ENCODE measurements at places on chromosomes 16 and 17. TPM values are rescaled to one million over a fixed set of nuclear protein-coding genes. Genes with fewer than 3 reads are reported as not detected.

DNA sequence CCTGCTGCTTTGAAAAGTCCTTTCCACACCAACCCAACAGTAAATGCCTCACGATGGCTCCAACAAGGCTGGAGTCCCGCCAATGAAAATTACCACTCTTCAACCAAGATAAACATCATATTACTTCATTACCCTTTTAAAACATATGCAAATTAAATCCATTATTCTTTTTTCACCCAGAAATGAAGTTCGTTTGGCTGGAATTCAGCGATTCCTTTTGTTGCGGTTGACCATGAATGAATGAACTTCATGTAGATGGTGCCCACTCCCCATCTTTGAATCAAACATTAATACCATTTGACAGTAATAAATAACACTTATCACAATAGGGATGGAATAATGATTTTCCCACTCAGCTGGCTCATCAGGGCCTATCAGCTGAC is 211.5 kb upstream of the TOX3 start:
- DNase-seq = no peak

DNA sequence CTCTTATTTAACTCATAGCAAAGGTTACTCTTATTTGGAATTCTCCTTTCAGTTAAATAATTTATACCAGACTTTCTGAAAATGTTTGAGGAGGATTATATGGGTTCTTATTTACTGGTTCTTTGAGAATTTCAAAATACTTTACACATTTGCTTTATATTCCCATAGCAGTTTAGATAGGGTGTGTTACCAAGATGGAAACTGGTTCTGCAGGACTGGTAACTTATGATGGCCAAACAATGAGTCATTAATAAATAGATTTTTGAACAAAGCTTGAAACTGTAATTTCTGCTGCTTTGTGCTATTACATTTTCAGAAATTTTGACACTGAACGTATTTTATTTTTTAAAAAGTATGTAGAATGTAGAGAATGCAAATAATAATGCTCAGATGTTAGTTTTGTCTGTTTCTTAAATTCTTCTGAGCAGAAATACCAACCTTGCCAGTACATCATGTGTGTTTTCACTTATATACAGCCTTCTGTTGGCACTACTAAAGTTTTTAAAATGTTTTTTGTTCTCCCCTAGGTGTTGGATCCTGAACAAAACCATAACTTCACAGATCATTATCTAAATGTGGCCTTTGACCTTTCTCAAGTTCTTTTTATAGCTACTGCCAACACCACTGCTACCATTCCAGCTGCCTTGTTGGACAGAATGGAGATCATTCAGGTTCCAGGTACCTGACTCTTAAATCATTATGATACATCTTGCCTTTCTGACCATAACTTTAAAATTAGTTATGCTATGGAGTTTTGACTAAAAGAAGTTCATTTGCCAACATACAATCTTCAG is 48.3 kb upstream of the ABCC11 start:
- DNase-seq = no peak

DNA sequence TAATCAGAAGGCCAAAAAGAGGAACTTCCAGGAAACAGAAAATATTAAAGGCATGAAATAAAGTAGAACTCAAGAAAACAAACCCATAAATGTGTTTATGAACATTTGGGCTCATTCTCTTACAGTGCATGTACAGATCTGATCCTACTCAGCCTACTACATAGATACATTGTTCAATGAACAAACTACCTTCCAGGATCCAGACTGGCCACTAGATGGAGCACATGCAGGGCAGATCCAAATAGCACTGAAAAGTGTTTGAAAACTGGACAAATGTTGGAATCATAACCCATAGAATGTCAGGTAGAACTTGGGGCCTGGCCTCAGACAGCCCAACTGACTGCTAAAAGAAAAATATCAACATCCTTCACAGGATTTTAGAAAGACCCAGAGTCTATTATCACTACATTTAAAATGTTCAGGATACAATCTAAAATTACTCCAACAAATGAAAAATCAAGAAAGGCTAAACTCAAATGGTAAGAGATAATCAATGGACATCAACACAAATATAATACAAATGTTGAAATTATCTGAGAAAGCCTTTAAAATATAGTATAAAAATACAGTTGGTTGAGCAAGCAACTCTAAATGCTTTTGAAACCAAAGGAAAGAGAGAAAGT is 122.4 kb upstream of the NUDT7 start:
- no peak for DNase-seq

DNA sequence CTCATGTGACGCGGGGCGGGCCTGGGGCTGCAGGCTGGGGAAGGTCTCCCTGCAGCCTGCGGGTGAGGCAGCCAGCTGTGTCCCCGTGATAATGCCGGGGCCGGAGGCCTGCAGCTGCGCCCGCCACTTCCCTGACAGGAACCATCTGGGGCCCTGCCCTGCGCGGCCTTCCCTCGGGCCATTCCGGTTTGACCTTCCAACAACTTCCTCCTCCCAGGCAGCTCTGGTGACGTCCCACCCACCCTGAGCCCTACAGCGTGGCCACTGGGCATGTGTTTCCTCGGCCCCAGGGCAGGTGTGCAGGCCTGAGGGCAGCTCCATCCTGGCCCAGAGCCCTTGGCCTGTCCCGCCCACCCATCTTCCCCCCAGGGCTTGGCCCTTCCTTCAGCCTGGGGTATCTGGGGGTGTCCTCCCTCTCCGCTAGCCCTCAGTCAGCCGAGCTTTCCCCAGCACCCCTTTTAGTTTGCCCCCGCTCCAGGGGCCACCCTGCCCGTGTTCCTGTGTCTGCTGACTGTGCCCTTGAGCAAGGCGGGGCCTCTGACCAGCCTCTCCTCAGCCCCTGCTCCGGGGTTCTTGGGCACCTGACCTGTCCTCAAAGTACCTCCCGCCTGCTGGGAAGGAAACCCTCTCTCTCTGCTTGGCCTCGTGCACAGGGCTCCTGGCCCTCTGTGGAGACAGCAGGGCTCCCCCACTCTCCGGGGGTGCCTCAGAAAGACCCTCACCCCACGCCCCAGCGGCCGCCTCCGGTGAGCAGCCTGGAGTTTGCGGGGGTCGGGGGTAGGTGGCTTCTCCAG is at the start of gene CBFA2T3:
Gene CBFA2T3 (minus strand): TSS at position 190 of the 794 bp plus-strand sequence. CDS start 400 bp downstream, outside the sequence.
- no peak for DNase-seq

GRCh38 chr17:82823004-82823403 is 16.8 kb downstream of the ZNF750 start:
- DNase-seq = no peak

Gene CCDC144A
- total RNA-seq = 2.9 TPM

All from activated naive CD8-positive, alpha-beta T cell treated with anti-CD3 and anti-CD28 coated beads, Interleukin-2, amount 10 ng/mL, durations not matched to agents 7 days and 5 days (primary cell).